ENCODE measurements at places on chromosomes 4 and X.

- no peak for DNase-seq
Measured at GRCh38 chr4:25446611-25447010, 69.5 kb downstream of the ANAPC4 start.

- no peak for DNase-seq
Measured at GRCh38 chr4:161538941-161539340, 624.9 kb downstream of the FSTL5 start.

DNA sequence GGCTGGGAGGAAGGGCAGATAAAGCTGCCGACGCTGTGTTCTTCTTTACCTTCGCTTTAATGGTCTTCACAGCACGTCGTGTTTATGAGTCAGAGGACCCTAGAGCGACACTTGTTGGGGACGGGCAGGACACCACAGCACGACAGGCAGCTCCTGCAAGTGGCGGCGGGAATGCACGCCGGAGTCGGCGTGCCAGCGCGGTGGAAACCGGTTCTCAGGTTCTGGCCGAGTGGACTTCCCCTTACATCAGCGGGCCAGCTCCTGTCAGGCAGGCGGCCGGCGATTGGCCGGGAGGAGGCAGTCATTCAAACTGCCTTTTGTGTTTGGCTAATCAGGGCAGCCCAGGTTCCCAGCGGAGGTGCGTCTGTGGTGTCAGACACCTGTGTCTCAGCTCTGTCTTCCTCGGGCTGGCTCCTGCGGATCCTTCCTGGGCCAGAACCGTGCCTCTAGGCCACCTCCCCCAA, 150.9 kb downstream of the SHROOM3 start:
- DNase-seq: peak; percentile 1

DNA sequence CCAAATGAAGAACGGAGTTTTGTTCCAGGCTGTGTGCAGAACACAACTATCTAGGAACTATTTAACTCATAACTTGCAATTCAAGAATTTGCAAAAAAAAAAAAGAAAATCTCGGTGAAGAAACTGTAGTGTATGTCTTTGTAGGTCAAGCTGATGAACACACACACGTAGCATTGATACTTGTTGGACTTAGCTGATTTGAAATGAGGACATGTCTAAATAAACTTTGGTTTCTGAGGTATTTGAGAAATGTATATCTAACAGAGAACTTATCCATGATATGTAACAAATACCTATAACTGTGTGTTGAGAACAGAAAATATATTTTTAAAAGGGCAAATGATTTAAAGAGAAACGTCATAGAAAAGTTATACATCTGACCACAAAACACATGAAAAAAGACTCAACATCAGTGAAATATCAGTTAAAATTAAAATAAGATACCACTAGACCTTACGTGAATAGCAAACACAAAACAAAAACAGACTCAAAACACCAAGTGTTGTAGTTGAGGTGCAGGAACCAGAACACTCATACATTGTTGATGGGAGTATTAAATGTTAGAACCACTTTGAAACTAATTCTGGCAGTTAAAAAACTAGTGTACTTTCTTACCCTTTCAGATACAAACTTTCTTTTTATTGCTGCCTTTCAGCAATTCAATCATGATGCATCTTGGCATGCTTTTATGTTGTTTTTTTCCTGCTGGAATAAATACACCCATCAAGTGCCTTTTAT, 1535.8 kb upstream of the PCDH10 start:
- no peak for DNase-seq

- DNase-seq: peak; percentile 63
Measured at GRCh38 chr4:125315576-125316400, 1.0 kb downstream of the FAT4 start.
